Thymus (tissue), 14 donors: ENCODE measurements at places on chromosomes 5 and 9. TPM values are rescaled to one million over a fixed set of nuclear protein-coding genes. Genes with fewer than 3 reads are reported as not detected.
A peak's percentile ranks its signal among the peaks of the same experiment; 100 is the strongest.

GRCh38 chr5:95178046-95178651 is 106.7 kb downstream of the MCTP1 start:
- peak; percentile 11 for DNase-seq

GRCh38 chr5:10556289-10556807 is 7.5 kb upstream of the ANKRD33B start:
- DNase-seq, result no peak

DNA sequence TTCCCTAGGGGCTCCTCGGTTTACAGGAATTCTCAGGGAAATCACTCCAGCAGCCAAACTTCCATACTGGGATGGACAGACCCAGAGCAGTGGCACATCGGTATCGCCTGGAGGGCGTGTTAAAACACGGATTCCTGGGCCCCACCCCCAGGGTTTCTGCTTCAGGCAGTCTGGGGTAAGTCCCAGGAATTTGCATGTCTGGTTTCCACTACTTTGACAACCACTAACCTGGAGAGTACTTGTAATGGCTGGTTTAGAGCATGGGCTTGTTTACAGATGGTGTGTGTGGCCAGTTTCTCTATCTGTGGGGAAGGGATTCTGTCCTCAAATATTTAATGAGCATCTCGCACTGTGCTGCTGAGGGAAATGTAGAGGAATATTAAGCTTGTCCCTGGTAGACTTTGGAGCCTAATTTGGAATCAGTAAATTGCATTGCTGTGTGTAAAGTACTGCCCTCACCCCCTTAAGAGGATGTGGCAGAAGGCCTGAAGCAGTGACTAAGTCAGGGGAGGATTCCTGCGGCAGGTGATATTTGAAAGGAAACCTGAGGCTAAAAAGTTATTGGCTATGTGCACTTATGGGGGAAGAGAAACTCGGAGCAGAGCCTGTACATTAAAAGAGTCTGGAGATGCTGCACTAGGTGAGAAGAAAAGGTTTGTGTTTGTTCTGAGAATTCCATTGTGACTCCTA is 18.6 kb upstream of the TJP2 start:
- DNase-seq, result no peak

GRCh38 chr9:94632737-94633136 is 6.6 kb downstream of the FBP1 start:
- no peak for DNase-seq

The ADCY2 gene
- total RNA-seq, result 0.42 TPM
